T-helper 17 cell (primary cell): ENCODE measurements at places on chromosomes 11 and 22.

GRCh38 chr11:114315749-114316368 is 19.7 kb downstream of the NNMT start:
- no peak for DNase-seq

DNA sequence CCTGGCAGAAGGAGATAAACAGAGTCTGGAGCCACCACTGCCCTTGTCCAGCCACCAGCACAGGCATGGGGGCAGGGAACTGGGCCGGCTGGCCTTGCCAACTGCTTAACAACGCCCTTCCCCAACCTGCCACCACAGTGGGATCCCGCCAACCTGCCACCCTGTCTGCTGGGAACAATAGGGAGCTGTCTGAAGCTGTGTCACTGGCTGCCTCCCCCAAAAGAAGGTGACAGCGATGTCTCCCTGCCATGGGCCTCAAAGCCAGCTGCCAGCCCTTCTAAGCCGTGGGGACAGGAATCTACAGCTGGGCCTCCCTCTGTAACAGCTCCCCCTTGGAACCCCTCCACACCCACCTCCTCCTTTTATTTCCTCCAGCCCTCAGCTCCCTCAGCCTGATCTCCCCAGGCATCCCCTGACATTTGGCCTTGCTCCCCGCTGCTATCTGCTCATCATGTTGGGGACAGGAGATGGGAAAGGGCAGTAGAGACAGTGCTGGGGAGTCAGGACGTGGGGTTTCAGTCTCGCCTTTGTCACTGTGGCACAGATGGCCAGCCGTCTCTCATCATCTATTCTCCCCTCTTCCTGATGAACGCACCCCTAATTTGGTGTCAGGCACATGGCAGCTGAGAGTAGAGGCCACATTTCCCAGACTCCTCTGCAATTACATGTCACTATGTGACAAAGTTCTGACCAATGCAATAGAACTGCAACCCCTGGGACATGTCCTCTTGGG is 51.3 kb upstream of the PRDM11 start:
- no peak for DNase-seq

DNA sequence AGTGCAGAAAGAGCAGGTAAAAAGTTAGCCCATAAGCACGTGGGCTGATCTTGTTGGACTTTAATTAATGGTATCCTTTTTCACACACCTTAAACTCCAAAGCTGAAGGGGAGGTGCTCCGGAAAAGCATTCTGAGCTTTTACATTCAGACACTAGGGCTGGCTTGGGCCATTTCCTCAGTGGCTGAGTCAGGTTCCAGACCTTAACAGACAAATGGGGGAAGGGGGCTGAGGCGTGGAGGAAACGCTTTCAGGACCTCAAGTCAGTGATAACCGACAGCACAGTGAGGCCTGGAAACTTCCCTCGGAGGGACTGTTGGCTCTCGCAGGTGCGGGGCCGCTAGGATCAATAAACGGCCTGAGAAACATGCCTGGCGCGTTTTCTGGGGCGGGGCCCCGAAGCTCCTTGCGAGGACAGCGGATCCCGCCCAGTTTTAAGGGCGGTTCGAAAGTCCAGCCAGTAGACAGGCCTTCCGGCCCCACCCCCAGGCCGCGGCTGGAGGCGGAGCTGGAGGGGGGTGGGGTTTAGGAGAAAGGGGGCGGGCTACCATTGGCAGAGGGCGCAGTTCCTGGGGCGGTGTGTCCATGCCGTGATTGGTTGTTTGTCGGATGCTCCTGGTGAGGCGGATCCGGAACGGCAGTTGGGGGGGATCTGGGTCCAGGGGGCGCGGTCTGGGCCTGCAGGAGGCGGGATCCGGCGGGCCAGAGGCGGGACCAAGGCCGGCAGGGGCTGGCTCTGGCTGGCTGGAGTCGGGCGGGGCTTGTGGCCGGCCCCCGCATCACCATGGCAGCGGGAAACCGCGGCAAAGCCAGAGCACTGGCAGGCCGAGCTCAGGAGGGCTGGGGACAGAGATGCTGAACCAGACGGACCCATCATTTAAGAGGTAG is 8.0 kb downstream of the C11orf52 start:
- DNase-seq = peak; percentile 91

DNA sequence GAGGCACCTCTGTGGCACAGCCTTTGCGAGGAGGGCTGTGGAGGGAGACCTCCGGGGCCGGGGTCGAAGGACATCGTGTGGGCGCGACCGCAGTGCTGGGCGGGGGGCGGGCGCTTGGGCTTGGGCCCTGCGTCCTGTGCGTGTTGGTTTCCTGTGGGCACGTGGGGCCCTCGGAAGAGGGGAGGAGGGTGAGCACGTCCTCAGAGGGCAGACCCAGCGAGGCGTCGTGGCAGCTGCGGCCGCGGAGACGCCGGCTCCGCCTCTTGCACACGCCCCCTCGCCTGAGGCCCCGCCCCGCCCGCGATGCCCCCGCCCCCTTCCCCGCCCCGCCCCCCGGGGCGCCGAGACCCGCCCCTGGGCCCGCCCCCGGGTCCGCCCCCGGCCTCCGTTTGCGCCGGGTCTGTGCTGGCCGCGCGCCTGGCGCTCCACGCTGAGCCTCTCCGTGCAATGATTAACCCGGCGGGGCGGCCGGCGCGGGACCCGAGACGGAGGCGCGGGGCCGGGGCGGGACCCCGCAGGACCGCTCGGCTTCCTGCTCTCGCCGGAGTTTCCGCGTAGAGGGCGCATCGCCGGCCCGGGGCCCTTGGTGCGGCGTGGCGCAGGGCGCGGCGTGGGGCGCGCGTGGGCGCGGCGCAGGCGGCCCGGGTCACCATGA is at the start of gene PRR5:
PRR5 (plus strand) TSS at position 381 of the 655 bp plus-strand sequence; CDS start at position 652, 271 bp downstream.
- DNase-seq = peak; percentile 62
